ENCODE measurements at places on chromosomes 12 and 14.

- no peak for DNase-seq
These were observed 24.5 kb upstream of the BCL11B start for GRCh38 chr14:99296517-99296916.

- no peak for DNase-seq
These were observed 5.6 kb downstream of the RDH11 start for GRCh38 chr14:67690011-67690410.

DNA sequence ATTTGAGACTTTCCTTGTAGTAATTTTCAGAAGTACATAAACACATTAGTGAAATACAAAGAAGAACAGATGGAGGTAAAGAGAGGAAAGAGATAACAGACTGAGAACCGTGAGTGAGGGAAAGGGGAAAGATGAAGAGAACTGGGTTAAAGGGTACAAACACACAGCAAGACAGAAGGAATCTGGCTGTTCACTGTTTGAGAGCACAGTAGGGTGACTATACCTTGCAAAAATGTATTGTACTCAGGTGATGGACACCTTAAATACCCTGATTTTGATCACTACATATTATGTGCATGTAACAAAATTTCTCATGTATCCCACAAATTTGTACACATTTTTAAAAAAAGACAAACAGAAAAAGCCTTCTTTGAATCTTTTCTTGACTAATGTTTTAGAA lies 2.7 kb upstream of the TRHDE start:
- no peak for DNase-seq

DNA sequence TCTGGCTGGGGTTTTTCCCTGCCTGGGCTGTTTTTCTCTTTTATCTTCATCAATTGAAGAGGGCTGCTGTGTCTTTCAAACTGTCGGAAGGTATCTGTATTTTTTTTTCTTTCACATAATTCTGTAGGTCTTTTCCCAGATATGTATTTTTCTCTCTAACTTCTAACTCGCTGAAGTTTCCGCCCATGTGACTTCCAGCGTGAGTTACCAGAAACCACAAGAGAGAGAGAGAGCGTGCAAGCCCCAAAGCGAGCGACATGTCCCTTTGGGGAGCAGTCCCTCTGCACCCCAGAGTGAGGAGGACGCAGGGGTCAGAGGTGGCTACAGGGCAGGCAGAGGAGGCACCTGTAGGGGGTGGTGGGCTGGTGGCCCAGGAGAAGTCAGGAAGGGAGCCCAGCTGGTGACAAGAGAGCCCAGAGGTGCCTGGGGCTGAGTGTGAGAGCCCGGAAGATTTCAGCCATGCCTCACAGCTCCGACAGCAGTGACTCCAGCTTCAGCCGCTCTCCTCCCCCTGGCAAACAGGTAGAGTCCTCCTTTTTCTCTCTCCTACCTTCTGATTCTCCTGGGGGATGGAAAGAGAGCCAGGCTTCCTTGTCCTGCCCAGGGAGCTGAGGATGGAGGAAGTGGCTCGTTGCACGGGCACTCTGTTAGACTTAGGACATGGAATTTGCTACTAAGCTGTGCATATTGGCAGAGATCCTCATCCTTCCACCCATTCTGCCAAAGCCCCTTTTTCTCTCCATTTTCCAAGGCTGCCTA lies at the start of gene BATF:
TSS of gene BATF (plus strand) at position 246 of the 759 bp plus-strand sequence. CDS start at position 460, 214 bp downstream.
- DNase-seq, result no peak

GRCh38 chr12:56488041-56488955 lies at the start of gene GLS2:
TSS of gene GLS2 (minus strand) at chr12:56488161. CDS start at chr12:56488118, 43 bp downstream.
- peak; percentile 73 for DNase-seq

DNA sequence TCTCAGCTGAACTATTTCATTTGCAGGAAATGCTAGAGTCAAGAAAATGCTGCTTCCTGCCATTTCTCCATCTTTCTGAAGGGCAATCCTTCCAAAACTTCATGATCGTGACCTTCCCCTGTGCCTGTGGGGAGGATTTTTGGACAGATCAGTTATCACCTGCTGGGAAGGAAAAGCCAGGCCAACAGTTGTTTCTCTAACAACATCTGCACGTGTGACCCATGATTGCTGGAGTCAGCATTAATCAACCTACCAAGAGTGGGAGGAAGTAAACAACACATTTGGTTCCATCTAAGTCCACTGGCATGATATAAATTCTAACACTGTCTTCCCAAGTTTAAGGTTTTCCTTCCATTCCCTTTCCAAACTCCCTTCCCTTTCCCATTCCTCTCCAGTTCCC lies 172.7 kb downstream of the APAF1 start:
- no peak for DNase-seq

DNA sequence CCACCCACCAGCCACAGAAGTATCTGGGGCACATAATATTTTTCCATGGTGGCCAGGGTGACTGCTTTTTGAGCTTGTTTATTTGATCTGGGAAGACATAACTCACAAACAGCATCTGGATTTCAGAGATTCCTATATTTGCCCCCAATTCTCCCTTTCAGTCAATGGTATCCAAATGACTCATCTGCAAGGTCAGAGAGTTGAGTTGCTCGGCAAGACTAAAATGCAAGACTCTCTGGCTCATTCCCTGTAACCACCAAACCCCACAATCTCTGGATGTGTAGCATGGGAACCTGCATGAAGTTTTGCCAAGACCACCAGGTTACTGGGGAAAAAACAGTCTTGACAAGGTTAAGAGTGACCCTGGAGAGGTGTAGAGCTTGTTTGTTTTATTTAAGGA lies 174.9 kb upstream of the FAR2 start:
- DNase-seq, result peak; percentile 34

DNA sequence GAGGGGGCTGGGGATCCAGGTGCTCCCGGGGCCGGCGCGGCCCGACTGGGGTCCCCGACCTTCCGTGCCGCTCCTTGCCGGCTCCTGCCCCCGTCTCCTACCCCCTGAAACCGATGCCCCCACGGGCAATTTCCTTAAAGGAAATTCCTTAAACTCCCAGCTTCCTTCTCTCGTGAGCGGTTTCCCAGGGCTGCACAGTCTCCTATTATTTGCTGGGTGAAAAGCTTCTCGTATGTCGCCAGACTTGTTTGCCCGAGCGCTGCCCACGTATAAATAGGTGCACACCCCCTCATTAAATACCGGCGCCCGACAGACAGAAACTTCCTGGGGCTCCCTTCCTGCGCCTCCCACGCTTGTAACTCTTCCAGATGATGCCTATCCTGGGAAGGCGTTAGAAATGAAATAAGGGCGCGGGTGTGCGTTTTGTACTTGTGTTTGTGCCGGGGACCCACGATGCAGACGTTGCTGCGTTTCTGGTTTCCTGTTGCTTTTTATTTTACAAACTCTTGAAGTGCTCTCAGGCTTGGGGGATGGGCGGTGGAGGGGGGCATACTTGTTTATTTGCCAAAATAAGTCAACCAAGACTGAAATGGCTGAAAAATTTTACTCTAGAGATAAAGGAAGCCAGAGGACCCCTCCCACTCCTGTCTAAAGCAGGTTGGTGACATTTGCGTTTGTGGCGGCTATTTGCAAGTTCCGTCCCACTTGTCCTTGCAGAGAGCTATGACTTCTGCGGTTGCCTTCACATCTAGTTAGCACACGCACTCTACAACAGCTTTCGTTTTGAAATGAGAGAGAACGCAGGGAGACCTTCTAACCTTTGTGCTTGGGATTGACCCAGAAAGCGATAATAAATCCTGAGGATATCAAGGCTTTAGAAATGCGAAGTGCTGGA lies 1.0 kb downstream of the HIP1R start:
- DNase-seq, result no peak

- DNase-seq, result no peak
These were observed 57.6 kb upstream of the ATP2B1 start for GRCh38 chr12:89765959-89766824.

- DNase-seq, result no peak
These were observed 304.7 kb downstream of the SSPN start for GRCh38 chr12:26499979-26500640.

DNA sequence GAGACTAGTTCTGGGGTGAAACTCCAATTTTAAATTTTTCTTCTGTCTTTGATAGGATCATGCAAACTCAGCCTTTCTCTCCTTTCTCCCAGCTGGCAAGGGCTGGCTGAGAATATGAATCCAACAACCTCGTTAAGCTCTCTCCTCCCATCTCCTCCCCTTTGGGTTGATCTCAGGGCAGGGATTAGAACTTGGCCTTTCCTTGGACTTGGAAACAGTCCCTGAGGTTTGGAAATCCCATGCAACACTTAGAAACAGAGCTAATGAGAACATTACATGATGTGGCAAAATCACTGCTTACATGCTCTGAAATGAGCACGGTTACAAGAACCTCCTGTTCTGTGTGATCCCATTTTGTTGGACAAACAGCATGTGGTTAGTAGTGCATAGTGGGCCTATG lies 31.6 kb downstream of the ACACB start:
- no peak for DNase-seq

DNA sequence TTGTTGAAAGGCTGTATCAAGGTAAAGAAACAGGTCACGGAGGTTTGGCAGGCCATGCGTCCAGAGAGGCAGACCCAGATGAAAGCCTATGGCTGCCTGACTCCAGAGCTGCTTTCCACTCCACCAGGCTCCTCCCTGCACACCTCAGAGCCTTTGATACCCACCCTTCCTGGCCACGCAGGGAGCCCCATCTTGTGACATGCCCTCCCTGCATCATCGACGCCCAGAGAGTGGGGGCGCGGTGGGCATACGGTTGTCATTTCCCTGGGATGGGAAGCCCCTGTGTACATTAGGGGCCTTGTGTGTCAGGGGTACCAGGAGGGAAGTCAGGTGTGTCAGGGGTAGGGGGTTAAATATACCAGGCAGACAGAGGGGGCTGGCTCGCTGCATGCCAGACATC lies 30.3 kb upstream of the GPR68 start:
- DNase-seq, result no peak

DNA sequence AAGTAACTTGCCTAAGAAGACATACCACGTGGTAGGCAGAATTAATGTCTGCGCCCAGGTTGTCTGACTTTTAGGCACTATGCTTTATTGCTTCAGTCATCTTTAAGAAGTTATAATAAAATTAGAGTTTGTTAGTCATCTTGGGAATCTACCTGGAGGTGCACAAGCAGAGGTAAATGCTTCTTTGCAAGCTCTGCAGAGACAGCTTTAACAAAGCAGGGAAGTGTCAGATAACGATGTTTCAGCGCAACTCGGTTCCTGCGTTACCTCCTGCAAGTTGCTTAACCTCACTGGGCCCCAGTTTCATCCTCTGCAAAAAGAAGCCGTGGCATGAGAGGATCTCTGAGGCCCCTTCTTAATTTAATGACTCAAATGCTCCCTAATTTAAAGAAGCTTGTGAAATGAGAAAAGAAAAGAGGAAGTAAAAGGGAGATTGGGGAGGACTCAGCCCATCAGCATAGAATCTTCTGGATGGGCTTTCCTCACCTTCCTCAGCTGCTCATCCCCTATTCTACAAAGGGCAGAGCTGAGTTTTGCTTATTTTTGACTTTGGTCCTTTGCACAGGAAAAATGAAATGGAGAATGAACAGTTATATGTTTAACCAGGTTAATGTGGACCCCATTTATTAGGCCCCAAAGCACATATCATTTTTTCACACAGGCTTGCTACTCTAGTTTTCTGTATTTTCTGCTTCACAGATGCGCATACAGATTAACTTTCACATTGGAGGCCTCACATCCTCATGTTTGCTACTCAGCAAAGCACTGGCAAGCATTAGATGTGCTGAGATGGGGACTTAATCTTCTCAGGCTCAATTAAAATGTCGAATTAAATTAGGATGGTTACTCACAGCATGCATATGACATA lies 5.1 kb downstream of the ARHGDIB start:
- no peak for DNase-seq

- DNase-seq, result no peak
These were observed 44.4 kb upstream of the GSG1 start for GRCh38 chr12:13147688-13148484.

- DNase-seq, result no peak
These were observed 465.3 kb downstream of the MDGA2 start for GRCh38 chr14:47210099-47210498.

DNA sequence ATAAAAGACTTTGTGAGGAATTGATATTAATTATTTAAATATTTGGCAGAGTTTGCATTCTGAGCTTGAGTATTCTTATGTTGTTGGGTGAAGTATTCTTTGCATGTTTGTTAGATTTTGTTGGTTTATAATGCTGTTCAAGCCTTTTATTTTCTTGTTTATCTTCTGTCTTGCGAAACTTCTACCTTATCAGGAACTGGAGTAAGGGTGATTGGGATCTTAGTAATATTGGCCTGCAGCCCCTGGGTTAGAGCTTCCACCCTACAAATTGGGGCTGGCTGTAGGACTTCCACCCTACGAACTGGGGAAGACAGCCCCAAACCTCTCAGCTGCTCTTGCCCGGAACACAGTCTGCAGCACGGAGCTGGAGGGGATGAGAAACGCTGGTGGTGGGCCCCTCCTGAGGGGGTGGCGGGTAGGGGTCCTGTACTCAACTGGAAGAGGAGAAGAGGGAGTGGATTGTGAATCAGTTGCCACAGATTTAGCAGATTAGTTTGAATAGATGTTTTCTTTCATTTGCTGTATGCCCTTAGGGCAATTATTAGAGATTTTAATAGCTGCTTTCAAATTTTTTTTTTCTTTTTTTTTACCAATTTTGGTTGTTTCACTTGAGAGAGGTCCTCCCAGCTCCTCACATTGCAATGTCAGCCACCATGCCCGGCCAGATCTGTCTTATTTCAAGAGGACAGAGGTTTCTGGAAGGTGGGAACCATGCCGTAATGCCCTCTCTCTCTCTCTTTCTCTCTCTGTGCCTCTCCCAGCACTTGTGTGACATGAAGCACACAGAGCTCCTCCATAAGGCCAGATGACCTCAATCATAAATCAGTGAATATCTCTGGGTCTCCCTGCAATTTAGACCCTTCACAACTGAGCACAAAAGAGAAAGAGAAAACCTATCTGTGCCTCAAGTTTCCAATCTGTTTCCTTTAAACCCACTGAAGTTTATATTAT lies 123.4 kb downstream of the DICER1 start:
- no peak for DNase-seq

DNA sequence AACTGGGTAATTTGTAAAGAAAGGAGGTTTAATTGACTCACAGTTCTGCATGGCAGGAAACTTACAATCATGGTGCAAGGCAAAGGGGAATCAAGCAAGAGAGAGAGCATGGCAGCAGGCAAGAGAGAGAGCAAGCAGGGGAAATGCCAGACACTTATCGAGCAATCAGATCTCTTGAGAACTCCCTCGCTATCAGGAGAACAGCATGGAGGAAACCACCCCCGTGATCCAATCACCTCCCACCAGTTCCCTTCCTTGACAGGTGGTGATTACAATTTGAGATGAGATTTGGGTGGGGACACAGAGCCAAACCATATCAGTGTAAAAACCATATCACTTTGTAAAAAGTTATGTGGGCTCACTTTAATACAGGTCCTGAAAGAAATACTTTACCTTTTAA lies 56.4 kb upstream of the NEDD1 start:
- DNase-seq, result no peak

- DNase-seq, result no peak
These were observed 166.0 kb downstream of the FSCB start for GRCh38 chr14:44341116-44341515.
